ENCODE measurements at places on chromosomes 5 and 9.

GRCh38 chr9:15079989-15080388 is 169.8 kb upstream of the FREM1 start:
- DNase-seq = no peak

- DNase-seq = no peak
These were observed 74.2 kb downstream of the OXCT1 start for GRCh38 chr5:41796061-41796460.

- DNase-seq = no peak
These were observed 138.4 kb upstream of the DAPK1 start for GRCh38 chr9:87359264-87359663.

GRCh38 chr5:151665613-151666012 is 21.1 kb downstream of the SPARC start:
- DNase-seq = no peak

GRCh38 chr9:88628114-88628513 is 93.1 kb downstream of the NXNL2 start:
- no peak for DNase-seq

DNA sequence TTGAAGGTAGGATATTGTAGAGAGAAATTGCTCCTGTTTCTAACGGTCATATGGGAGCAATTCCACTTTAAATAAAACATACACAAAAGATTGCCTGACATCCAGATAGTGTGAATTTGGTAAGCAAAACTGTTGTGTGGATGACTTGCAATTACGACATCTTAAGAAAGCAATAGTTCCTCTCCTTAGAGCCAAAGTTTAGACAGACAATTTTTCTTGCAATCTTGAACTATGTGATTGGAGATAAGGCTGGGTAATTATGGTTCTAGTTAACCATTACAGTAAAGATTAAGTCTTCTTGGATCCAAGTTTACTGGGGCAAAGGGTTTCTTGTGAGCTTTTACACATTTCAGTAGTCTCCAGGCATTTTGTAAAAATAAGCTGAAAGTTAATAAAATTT is 1080.6 kb upstream of the CDH6 start:
- DNase-seq = no peak

DNA sequence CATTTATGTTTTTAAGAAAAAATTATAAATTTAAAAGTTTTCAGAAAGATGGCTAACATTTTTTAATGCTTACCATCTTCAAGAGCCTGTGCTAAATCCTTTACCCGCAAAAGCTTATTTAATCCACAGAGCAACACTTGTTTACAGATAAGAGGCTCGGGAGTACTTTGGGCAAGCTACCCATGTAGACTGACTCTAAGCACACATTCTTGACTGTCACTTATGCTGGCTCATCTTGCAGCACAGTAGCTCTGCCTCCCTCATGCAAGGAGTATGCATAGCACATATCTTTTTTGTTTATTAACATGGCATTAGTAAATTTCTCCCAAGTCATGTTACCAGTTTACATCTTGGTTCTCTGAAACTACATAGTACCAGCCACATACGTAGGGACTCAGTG is 14.7 kb downstream of the SH3RF2 start:
- DNase-seq = no peak

GRCh38 chr5:135761746-135762145 is 72.7 kb upstream of the SLC25A48 start:
- DNase-seq = no peak

DNA sequence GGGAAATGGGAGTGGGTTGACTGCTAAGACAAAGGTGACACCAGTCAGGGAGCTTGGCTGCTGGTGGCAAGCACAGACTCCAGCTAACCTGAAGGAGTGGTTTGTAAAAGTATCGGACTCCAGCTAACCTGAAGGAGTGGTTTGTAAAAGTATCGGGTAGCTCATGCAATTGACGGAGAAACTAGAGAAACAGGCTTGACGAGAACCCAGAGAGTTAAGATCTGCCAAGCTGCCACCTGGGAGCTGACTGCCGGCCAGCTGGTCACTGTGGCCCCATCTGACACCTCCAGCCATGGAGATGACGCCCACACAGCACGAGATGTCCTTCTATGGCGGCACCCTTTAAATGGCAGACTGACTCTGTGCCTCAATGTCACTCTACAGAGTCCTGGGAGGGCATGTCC is 28.3 kb upstream of the CRB2 start:
- DNase-seq = no peak

Measured in neural progenitor cell (in vitro differentiated cells).